ENCODE measurements at places on chromosomes 7 and 10.
A peak's percentile ranks its signal among the peaks of the same experiment; 100 is the strongest.

DNA sequence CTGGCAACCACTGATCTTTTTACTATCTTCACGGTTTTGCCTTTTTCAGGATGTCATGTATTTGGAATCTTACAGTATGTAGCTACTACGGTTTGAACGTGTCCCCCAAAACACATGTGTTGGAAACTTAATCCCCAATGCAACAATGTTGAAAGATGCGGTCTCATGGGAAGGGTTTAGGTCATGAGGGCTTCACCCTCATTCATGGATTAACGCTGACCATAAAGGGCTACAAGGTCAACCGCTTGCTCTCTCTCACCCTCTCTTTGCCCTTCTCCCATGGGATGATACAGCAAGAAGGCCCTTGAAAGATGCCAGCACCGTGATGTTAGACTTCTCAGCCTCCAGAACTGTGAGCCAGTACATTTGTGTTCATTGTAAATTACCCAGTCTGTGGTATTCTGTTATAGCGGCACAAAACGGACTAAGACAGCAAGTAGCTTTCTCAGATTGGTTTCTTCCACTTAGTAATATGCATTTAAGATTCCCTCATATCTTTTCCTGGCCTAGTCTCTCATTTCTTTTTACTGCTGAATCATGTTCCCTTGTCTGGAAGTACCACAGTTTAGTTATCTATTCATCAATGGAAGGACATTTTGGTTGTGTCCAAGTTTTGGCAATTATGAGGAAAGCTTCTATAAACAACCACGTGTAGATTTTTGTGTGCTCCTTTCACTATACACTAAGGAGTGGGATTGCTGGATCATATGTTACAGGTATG is 3.0 kb upstream of the CRYGN start:
- peak; percentile 14 for DNase-seq

- no peak for DNase-seq
Measured at GRCh38 chr7:22229148-22229547, 127.8 kb downstream of the RAPGEF5 start.

DNA sequence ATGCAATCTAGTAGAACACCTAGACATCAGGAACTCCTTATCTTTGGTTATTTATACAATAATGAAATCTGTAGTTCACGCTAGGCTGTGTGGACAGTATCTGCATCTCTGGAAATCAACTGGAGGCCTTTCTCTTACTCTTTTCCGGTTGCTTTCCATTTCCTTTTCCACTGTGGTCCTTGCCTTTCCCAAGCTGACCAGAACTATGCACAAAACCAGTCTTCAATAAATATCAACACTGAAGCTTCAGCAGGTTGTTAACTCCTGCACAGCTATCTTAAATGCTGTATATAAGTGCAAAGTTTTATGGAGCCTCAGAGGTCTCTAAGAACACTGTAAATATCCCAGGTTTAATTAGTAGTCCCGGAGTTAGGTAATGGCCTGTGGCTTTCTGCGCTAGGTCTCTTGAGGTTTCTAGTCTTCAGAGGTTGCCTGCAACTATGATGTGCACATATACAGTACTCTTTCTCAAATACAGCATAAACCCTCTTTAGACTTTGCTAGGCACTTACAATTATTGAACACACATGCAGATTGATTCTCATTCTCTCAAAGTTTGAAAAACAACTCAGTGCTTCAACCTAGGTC is 2.4 kb downstream of the KLLN start:
- DNase-seq = no peak

DNA sequence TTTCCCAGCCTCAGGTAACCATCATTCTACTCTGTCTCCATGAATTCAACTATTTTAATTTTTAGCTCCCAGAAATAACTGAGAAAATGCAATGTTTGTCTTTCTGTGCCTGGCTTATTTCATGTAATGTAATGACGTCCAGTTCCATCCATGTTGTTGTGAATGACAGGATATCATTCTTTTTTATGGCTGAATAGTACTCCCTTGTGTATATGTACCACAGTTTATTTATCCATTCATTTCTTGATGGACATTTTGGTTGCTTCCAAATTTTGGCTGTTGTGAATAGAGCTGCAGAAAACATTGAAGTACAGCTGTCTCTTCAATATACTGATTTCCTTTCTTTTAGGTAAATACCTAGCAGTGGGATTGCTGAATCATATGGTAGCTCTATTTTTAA is 10.5 kb downstream of the ATRNL1 start:
- DNase-seq = no peak

GRCh38 chr7:100570954-100571828 is 2.5 kb downstream of the SAP25 start:
- DNase-seq = no peak

GRCh38 chr7:40315277-40315676 is 180.5 kb downstream of the SUGCT start:
- DNase-seq = no peak

GRCh38 chr7:32694182-32694581 is 197.4 kb downstream of the KBTBD2 start:
- no peak for DNase-seq

- DNase-seq = no peak
Measured at GRCh38 chr10:102421507-102421756, 796 bp downstream of the FBXL15 start.

Measured in NCI-H2171 (cell line).